ENCODE measurements at places on chromosomes 3 and 15. TPM values are rescaled to one million over a fixed set of nuclear protein-coding genes. Genes with fewer than 3 reads are reported as not detected.

Gene DZIP1L
- total RNA-seq: 25.3 TPM

Gene PARP15
- 5.6 TPM for total RNA-seq

Gene ASB14
- not detected for total RNA-seq

Gene SNX22
- 0.48 TPM for total RNA-seq

Gene ABHD2
- total RNA-seq: 76.7 TPM

Gene CCDC9B
- total RNA-seq: 14.1 TPM

Gene PAK6
- 11.0 TPM for total RNA-seq
